ENCODE measurements at places on chromosomes 11 and 22.

- no peak for DNase-seq
Observed at GRCh38 chr11:110894224-110894623, 182.0 kb upstream of the ARHGAP20 start.

DNA sequence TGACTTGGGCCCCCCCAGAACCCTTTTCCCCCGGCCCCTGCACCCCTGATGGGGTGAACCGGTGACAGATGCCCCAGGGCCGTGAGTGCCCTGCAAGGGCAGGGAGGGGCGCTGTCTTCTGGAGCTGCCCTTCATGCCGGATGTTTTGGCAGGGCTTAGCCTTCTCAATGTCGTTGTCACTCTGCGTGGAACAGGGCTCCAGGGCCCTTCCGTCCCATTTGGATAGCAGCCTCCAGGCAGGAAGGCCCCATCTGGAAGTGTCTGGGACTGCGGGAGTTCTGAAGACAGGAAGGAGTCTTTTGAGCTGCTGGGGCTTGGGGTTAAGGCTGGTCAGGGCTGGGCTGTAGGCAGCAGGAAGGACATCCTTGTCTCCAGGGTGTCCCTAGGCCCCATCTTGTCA is 4.6 kb downstream of the FRMD8 start:
- no peak for DNase-seq

GRCh38 chr11:15622231-15622890 is 507.6 kb downstream of the INSC start:
- no peak for DNase-seq

DNA sequence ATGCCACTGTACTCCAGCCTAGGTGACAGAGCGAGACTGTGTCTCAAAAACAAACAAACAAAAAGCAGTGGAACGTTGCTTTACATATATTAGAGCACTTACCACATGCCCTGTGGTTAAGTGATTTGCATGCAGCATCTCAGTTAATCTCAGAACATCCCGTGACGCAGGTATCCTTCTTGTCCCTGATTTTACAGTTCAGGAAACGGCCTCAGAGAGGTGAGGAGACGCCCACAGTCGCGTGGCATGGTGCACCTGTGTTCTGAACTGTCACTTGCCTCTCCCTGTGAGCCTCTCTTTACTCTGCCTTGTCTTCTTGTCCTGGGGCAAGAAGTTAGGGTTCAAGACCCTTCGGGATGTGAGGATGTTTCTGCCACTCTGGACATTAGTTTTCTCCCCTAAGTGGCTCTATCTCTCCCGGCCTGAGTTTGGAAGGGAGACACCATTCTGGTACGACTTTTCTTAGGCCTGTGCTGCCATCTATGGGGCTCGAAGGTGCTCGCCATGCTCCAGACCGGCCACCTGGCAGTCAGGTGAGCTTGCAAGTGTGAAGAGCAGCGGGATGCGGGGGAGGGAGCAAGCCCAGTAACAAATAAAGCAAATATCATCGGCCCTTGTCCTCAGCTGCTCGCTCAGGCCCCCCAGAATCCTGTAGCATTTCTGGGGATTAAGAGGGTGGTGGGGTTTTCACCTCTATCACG is 25.6 kb downstream of the YWHAH start:
- DNase-seq: peak; percentile 38

DNA sequence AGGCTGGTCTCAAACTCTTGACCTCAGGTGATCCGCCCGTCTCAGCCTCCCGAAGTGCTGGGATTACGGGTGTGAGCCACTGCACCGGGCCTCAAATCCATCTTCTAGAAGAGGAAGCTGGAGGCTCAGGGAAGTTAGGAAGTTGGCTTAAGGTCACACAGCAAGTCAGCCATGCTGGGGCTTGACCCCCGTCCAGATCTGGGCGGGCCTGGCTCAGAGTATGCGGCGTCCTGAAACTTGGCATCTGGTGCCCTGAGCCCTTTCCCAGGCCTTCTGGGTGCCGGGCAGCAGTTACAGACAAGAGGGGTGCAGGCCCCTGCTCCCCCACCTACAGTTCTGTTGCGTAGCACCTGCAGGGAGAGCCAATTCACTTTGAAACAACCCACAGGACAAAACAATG is 11.2 kb downstream of the MPPED1 start:
- DNase-seq: no peak

DNA sequence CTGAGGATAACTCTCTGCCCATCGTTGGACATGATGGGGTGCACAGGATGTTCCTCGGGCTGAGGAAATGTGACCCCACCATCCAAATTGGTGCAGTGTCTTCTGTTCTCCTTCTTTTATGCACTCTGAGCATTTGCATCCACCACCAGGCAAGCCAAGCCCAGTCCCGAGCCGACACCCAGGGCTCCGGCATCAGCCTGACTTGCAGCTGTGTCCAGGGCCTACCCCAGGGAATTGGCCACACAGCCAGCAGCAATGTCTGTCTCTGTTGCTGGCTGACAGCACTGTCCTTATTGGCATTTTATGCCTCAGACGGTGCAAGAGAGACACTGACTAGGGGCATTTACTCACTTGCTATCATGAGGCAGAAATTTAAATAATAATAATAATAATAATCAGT is 25.4 kb upstream of the CPT1A start:
- no peak for DNase-seq

GRCh38 chr22:30276039-30276438 is 9.4 kb upstream of the OSM start:
- no peak for DNase-seq

All from stimulated activated CD4-positive, alpha-beta T cell treated with anti-CD3 and anti-CD28 coated beads, Interleukin-4, amount 100 ng/mL, for 48 hours (primary cell).